Hematopoietic multipotent progenitor cell treated with erythropoietin and hydrocortisone succinate and interleukin-3 and kit ligand, for 8 days (in vitro differentiated cells): ENCODE measurements at places on chromosomes 6 and 20.

GRCh38 chr6:81634155-81634880 lies 118.2 kb downstream of the TENT5A start:
- DNase-seq: no peak

GRCh38 chr20:57390604-57391438 lies at the start of gene RBM38:
Gene RBM38, plus strand, starts transcription at chr20:57391396. Its CDS starts 186 bp downstream, at chr20:57391582.
- DNase-seq: peak; percentile 70

DNA sequence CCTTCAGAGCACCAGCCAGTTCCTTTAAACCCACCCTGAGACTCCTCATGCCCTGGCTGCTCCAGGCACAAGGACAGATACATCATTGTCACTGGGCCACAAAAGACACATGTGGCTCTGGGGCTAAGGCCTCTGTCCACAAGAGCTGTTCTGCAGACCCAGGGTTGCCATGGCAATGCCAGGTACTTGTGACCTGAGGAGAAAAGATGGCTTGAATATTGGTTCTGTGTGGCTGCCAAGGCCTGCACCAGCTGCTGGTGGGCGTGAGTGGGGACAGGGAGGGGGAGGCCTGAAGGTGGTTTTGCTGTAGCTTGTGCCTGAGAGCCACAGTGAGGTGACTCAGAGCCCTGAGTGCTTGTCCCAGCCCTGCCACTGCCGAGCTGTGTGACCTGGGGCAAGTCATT lies 31.8 kb downstream of the SAYSD1 start:
- no peak for DNase-seq

- DNase-seq: peak; percentile 78
Observed at GRCh38 chr6:13668291-13668928, 43.2 kb downstream of the RANBP9 start.

DNA sequence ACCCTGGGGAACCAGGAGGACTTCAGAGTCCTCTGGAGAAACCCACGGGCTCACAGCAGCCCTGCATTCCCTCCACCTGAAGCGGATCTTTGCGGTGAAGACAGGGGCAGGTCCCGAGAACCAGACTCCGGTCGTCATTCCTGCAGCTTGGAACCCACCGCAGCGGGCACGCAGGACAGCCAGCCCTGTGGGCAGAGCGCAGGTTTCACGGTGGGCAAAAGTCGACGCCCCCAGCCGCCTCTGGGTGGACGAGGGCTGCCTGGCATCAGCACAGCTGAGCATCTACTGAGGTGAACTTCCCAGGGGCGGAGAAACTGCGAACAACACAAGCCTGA lies 118.3 kb downstream of the PSMB1 start:
- no peak for DNase-seq

GRCh38 chr20:63968928-63969760 lies 586 bp downstream of the ZNF512B start:
- no peak for DNase-seq

DNA sequence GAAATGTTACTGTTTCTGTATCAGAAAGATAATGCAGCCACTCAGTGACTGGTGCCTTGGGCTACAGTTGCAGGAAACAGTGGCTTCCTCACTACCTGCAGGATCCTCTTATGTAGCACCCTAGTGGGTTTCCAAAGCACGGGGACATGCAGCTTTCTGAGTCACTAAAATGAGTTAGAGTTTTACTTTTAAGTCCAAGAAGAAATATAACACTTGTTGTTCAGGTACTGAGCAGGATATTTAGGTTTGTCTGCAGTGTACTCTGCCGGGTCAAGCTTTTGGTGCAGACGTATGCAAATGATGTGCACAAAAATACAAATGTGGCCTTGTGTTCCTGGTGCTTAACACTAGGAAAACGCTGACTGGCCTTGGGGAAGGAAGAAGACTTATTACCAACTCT lies 22.0 kb downstream of the ACSS1 start:
- peak; percentile 57 for DNase-seq

DNA sequence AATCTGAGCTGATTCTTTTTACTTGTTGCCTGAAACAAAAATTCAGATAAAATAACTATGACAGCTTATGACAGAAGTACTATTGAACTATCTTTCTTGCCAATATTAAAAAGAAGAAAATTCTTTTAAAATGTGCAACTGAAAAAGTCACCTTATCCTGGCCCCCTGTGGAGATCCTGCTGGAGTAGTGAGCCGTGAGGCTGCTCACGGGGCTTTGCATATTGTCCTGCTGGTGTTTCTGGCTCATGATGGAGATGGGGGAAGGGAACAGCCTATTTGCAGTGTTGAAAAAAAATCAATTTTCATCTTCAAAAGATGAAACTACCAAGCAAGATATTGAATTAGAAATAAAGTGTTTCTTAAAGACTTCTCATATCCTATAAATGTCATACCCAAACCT lies 216.0 kb downstream of the SAMD5 start:
- no peak for DNase-seq

- DNase-seq: no peak
Observed at GRCh38 chr6:123520217-123520616, 116.5 kb downstream of the TRDN start.

DNA sequence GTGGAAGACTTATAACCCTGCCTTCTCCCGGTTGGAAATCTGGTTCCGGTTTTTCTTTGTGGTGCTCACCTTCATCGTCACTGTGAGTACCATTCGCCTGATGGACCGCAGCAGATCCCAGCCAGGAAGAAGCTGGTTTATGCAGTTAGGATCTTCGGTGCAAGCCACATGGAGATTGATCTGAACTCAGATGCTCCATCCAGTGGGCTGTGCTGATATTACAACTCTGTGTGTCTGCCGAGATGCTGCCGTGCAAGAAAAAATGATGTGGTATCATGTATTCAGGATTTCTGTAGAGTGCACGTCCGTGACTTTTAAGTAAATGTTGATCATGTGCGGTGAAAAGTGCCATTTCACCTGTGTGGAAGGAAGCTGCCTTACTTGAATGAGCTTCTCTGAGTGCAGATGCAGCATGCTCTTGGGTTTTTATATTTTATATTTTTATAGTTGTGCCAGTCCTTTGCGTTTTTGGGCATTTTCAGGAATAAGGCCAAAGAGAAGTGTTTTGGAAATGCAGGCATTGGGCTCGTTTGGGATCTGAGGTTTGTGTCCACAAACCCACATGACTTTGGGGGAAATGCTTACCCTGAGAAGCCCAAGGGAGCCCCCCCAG lies 39.2 kb downstream of the DYNLT1 start:
- DNase-seq: peak; percentile 75

- no peak for DNase-seq
Observed at GRCh38 chr20:1536893-1537730, 20.4 kb downstream of the SIRPD start.

DNA sequence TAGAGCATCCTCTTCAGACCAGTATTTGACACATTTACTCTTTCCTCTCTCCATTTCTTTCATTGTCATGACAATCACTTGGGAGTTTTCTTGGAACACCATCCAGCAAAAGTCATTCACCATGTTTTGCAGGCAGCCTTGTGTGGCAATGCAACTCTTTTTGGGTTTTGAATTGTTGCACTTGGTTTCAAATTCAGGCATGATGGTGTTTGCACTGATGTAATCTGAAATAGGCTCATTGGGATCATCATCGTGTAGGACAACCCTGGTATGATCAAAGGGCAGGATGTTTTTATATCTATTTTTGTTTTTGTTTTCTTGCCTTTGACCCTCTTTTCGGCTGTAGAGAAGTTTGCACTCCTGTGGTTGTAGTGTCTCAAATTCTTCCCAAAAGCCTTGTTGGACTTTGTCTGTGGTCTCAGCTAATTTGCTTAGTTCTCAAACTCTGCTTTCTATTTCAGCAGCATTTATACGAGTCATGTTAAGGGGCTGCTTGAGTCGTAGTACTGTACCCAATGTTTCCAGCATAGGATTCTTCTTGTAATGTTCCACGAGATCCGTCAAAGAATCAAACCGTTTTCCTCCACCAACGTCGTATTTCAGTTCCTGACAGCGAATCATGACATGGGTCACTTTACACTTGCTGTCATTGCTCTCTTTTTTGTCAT lies 160.8 kb upstream of the TNFAIP3 start:
- no peak for DNase-seq

DNA sequence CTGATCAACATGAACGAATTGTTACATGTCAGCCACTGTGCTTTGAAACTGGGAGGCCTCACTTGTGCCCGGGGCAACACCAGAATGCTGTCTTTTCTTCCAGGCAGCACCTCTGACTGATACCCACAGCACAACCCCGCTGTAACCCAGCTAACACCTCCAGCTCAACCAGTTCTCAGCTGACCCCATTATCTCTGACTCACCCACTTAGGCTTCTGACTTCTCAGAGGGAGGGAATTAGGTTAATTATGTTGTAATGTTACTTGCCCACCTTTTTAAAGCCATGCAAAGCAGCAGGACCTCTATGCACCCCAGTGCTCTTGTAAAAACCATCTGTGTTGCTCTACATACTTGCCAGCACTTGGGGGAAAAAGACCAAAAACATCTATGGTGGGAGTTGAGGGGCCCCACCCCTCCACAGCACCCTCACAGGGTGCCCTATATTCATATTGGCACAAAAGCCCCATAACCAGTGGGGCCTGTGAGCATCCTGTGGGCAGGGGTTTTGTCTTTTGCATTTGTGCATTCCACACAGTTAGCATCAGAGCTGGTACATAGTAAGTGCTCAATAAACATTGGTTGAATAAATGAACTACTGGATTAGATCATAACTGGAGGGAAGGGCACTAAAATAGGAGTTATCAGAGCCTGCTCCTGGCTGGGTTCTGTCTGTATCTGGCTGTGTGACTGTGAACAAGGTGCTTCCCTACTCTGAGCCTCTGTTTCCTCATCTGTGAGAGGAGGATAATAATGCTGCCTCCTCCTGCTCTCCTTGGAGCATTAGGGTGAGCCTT lies 22.3 kb downstream of the BNIP5 start:
- DNase-seq: no peak

GRCh38 chr6:1322156-1322555 lies 10.3 kb downstream of the FOXQ1 start:
- DNase-seq: no peak

- no peak for DNase-seq
Observed at GRCh38 chr20:63017826-63018411, 11.2 kb upstream of the BHLHE23 start.

- no peak for DNase-seq
Observed at GRCh38 chr6:142421285-142422117, 119.7 kb downstream of the ADGRG6 start.

- no peak for DNase-seq
Observed at GRCh38 chr20:17226410-17227218, at the start of gene PCSK2. Gene PCSK2, plus strand, starts transcription at chr20:17227040. Its CDS starts 266 bp downstream, at chr20:17227306.

GRCh38 chr20:21609981-21610380 lies 95.5 kb upstream of the PAX1 start:
- DNase-seq: no peak

GRCh38 chr20:12410783-12411182 lies 493.1 kb downstream of the BTBD3 start:
- DNase-seq: no peak

DNA sequence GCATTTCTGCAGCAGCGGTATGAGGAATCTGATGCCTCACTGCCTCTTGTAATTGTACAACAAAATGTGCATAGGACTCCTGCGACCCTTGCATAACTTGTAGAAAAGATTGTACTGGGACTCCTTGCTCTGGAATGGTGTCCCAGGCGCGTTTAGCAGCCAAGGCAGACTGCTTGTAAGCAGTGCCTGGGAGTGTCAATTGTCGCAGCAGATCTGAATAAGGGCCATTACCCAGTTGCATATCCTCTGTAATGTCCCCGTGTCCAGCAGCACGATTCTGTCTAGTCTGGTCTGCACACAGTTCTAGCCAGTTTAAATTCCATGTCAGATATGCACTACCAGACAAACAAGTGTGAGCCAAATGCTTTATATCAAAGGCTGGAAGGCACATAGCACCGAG lies 70.7 kb upstream of the BTN3A2 start:
- no peak for DNase-seq

DNA sequence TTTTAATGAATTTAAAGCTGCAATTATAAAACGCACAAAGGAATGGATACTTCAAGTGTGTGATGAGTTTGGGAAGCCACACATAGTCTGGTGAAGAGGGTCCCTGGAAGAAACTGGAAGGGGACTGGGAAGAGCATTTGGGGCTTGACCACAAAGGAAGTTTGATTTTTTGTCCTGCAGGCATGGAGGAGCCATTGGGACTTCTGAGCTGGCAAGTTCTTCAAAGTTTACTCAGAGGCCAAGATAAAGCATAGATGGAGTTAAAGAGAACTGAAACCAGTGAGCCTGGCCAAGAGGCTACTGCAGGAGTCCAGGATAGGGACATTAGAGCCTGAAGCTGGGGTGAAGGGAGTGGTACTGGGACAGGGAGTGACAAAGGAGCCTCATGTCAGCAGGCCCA lies 95.0 kb downstream of the AIG1 start:
- DNase-seq: no peak

DNA sequence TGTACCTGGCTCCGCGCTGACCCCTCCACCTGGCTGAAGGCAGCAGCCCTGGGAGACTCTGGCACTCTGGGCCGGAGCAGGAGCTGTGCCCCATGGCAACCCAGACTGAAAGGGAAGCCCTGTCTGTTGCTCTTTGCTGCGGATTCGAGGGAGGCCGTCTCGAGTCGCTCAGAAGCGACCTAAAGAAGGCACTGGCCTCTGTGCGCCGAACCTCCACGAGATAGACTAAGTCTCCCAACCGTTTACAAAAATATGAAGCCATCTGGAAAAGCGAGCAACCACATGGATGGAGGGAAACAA lies 10.5 kb upstream of the TBX18 start:
- DNase-seq: no peak

- DNase-seq: no peak
Observed at GRCh38 chr6:101266063-101266462, 127.4 kb upstream of the GRIK2 start.

DNA sequence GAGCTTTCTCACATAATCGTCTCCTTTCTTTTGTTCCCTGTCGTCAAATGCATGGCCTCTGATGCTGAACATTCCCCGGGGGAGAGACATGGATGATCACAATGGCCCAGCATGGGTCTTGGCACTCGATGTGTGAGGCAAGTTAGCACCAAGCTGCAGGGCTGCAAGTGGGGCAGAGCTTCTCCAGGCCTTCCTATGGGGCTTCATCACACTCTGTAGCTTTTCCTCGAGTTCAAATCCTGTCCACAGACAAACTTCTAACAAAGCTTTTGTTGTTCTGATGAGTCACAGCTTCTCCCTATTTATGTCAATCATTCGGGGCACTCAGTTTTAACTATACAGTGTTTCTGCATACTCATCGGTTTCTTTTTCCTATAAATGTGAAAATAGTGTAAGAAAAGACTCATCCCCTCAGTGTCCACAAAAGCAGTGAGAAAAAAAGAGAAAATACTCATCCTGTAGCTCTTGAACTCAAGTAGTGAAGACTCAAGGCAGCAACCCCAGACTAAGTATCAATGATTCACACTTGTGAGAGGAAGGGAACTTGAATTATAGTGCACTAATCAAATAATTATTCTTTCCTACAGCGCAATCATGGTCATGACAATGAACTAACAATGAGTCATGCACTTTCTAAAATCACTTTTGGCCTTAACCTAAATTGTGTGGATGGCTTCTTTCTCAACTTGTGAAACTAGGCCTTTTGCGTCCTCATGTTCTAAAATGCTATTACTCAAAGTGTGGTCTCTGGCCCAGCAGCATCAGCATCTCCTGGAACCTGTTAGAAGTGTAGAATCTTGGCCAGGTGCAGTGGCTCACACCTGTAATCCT lies 68.4 kb upstream of the NOX3 start:
- DNase-seq: no peak

DNA sequence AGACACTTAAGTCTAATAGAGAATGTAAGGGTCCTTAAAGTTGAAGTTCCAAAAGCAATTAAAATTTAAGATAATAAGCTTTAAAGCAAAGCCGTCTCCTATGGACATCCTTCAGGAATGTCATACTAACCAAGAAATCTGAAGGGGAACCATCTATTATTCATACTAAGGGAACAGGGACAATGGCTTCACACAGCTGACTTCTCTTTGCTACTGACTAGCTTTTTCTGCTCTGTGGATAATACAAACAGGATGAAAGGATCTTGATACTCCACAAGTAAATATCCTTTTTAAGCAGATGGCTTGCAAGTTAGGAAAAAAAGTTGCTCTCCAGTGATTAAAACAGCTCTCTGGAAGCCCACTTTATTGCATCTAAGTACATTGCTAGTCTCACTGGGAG lies 178.6 kb downstream of the BACH2 start:
- no peak for DNase-seq
